ENCODE measurements at places on chromosomes 16 and 17.

- peak; percentile 69 for DNase-seq
Observed at GRCh38 chr16:85982563-85982939, 83.6 kb downstream of the IRF8 start.

DNA sequence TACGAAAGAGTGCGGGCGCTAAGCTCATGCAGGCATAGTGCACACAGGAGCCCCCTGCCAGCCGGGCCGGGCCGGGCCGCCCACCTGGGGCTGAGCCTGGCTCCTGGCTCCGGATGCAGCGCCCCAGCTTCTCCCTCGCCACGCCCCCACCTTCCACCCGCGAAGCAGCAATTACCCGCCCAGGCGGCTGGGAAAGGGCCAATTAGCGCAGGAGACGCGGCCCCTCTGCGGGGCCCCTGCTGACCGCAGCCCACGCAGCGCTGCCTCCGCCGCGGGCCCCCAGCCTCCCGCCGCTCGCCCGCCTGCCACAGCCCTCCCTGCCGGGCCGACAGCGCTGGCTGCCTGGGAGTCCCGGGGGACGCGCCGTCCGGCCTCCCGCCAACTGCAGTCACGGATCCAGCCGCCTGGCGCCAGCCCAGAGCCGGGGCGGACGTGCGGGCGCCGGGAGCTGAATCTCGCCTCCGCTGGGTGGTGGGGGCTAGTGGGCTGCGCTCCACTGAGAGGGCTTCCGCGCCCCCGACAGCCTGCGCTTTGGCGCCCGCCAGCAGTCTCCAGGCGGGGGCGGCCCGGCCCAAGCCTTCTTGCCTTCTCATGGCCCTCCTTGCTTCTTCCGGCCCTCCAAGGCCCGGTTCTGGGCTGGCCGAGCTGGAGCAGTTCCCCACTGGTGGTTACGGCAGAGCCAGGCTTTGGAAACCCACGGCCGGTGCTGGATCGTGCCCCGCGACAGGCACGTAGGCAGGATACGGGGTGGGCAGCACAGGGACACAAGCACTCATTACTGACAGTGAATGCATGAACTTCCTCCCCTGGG, 14.9 kb upstream of the CBFB start:
- peak; percentile 71 for DNase-seq

- no peak for DNase-seq
Observed at GRCh38 chr16:24851700-24852099, 5.9 kb downstream of the SLC5A11 start.

DNA sequence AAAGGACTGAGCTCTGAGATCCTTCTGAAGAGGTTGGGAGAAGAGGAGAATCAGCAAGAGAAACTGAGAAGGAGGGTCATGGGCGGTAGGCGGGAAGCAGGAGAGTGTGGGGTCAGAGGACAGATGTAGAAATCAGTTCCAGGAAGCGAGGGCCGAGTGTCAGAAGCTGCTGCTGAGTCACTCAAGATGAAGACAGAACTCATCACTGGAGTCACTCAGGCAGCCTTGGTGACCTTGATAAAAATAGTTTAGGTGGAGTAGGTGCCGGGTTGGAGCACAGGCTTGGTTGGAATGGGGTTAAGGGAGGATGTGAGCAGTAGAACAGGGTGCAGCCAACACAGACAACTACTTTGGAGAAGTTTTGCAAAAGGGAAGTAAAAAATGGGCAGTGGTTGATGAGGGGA, 6.1 kb upstream of the ITGAM start:
- peak; percentile 92 for DNase-seq

DNA sequence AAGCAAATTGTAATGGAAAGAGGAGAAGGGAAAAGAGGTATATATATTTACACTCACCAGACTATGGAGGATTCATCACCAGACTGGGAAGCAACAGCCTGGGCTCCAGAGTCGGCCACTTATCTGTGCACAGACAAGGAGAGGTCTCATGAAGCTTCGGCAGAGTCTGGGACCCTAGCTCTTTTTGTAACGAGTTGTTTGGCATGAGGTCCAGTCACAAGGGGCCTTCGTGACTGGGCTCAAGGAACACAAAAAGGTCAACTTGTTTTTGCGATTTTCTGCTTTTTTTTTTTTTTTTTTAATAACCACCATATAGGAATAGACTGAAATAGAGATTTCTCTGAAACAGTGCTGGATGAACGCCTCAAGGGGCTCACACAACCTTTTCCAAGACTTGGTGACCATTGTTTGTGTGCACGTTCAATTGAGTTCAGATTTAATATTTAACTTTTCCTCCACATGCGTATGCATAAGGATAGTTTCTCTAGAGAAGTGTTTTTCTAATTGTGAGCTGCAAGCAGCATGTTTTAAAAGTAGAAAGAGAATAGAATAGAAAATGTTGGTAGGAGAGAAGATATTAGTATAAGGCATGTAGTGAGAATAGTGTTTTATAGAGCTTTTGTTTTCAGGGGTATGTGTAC, 25.8 kb downstream of the BPTF start:
- no peak for DNase-seq

- DNase-seq: no peak
Observed at GRCh38 chr16:85968041-85968920, 69.3 kb downstream of the IRF8 start.

- no peak for DNase-seq
Observed at GRCh38 chr17:51188271-51188833, 22.1 kb downstream of the NME2 start.

DNA sequence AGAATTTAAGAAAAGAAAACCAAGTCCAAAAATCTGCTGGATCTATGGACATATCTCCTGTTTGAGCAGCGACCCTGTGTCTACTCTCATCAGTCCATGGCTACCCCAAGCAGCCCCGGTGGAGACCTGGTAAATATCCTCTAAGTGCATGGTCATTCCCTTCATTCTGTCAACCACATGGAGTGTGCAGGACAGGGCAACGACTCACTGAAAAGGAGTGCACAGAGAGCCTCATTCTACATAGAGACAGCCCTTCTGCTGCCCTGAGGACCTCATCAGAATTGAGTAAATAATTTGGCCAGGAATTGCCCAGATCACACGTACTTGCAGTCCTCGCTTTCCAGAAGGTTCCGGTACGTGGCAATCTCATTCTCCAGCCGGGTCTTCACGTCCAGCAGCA, 3.0 kb downstream of the KRT38 start:
- DNase-seq: no peak

GRCh38 chr17:44350733-44351226, 5.7 kb downstream of the GRN start:
- DNase-seq: peak; percentile 82
